Stimulated activated CD4-positive, alpha-beta T cell treated with anti-CD3 and anti-CD28 coated beads, TNF-alpha, amount 100 ng/mL, for 1 hour (primary cell): ENCODE measurements at places on chromosomes 5 and 9.

DNA sequence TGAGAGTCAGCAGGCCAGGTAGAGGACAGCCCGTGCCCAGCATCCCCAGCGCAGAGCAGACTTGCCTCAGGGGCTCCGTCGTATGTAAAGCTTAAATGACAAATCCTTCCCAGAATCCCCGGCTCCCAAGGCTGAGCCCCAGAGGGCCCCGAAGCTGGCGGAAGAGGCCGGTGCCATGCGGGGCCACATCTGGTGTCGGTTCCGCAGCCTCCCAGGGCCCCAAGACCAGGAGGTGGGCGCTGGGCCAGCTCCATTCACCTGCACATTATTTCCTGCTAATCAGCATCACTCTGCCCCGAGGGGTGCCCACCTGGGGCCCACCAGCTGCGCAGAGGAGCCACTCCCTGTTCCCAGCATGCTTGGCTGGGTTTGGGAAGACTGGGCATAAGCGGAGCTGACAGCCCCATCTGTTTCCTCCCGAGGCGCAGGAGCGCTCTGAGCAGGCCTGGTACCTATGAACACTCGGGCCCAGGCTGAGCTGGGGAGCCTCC lies 124.0 kb upstream of the PPP1R26 start:
- no peak for DNase-seq

DNA sequence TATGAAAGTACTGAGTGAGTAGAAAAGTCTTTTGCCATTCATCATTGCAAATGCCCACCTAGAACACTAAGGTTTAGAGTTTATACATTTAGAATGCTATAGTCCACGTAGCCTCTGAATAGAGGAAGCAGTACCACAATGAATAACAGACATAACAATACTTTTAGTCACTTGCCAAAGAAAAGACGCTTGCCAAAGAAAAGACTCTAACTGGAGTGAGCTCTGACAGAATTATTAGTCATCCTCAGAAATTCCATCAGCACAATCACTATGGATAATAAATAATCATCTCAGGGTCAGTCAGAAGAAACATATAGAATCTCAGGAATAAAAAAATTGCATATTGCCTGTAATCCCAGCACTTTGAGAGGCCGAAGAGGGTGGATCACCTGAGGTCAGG lies 168.5 kb upstream of the TARS1 start:
- DNase-seq: no peak

- DNase-seq: no peak
Measured at GRCh38 chr9:114085387-114085789, 7.3 kb upstream of the AMBP start.

- no peak for DNase-seq
Measured at GRCh38 chr5:126826619-126827215, 49.8 kb downstream of the LMNB1 start.

GRCh38 chr9:99069546-99069945 lies 35.4 kb upstream of the TGFBR1 start:
- DNase-seq: no peak

GRCh38 chr9:128992995-128993394 lies 35.1 kb downstream of the SH3GLB2 start:
- DNase-seq: no peak

DNA sequence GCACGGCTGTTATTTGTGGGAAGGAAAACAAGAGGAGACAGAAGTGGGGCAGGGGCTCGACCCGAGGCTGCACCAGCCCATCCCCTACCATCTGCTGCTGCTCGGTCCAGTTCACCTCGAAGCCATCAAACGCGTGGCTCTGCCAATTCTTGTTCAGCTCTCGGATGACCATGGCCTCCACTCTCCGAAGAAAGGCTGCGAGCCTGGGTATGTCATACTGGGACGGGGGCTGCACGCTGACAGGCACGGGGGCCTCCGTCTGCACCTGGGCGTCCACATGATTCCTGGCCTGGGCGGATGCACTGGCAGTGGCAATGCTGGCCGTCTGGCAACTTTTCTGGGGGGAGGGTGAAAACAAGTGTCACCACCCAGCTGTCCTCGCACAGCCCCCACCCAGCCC lies 16.0 kb downstream of the DYNC2I2 start:
- DNase-seq: no peak

DNA sequence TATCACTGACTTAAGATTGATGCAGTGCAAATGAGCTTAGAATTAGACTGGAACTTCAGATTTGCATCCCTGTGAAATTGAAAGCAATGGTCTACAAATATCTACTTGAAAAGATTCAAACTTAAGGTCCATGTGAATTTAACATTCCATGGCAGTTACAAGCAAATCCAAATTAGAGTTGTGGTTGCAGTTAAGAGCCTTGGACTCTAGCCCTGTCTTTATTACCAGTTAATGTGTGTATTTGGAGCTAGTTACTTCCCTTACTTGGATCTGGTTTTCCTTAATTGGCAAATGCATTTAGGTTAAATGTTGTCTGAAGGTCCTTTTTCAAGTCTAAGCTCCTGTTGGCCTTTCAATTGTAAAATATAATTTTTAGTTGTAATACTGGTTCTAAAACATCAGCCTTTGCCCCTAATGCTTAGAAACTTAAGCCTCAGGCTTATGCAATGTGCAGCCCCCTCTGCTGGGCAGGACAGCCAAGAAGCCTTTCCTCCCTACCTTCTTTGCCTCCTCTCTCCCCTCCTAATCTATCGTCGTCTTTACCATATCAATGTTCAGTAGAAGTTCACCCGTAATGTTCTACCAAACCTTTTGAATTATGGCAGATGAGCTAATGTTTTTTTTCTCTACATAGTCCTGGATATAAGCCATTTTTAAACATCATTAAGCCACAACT lies 59.5 kb downstream of the ERMP1 start:
- no peak for DNase-seq

GRCh38 chr9:129810116-129810515 lies 7.1 kb downstream of the TOR1B start:
- no peak for DNase-seq

DNA sequence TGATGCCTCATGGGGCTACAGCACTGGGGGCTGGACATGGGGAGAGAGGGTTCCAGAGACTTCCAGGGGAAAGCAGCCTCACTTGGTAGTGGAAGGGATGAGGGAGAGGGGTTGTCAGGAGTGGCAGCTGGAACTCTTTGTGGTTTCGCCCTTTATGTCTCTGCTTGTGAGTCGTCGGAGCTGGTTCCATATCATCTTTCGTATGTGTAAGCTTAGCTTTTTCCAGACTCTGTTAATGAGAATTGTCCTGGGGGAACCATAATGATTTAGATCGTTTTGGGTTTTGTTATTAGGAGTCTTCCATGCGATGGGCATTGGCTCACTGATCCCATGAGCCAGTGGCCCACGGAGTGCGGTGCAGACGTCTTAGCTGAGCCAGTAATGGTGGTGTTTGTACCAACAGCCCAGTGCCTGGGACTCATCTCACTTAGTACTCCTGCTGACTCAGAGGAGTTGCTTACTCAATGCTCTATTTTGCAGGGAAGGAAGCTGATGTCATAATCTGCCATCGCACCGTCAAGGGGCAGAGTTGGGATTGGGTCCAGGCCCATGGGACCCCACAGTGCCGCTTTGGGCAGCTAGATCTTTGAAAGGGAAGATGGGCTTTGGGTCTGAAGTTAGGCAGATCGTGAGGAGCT lies 48.5 kb downstream of the NEK6 start:
- no peak for DNase-seq
